ENCODE measurements at places on chromosomes 5 and 9.

DNA sequence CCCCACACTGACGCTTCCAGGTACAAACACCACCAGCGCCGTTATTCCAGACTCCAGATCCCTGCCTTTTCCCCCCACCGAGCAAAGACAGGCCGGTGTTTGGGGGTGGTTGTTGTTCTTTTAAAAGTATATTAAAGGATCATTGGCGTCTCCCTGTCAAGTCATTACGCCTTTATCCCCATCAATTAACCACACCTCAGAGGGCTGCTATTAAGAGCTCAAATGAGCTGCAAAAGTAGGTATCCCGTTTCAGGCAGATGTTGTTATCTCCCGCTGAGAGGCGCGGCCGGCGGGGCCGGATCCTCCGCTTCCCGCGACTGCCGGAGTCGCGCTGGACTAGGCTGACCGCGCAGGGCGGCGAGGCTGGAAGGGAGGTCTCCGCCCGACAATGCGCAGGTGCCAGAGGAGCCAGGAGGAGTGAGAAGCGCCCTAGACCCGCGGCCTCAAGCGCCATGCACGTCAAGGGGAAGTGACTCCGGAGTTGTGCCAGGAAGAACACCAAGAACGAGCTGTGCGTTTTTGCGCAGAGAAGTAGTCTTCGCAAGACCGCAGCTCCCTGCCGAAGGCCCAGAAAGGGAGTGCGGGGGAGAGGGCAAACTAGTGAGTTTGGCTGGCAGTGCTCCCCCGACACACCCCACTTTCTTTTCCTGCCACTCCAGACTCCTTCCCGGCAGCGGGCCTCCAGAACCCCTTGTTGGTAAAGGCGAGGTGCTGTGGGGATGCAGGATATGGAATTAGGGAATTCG lies 8.2 kb downstream of the NR2F1-AS1 start:
- DNase-seq: no peak

GRCh38 chr9:69081261-69081660 lies 45.7 kb downstream of the FXN start:
- no peak for DNase-seq

GRCh38 chr5:180815293-180815917 lies 12.8 kb upstream of the MGAT1 start:
- DNase-seq: no peak

- DNase-seq: no peak
These were observed 6.2 kb upstream of the SPINK4 start for GRCh38 chr9:33233626-33234342.

GRCh38 chr9:135785013-135785575 lies 83.1 kb downstream of the KCNT1 start:
- DNase-seq: no peak

- no peak for DNase-seq
These were observed 519.3 kb downstream of the ISL1 start for GRCh38 chr5:51902512-51902911.

DNA sequence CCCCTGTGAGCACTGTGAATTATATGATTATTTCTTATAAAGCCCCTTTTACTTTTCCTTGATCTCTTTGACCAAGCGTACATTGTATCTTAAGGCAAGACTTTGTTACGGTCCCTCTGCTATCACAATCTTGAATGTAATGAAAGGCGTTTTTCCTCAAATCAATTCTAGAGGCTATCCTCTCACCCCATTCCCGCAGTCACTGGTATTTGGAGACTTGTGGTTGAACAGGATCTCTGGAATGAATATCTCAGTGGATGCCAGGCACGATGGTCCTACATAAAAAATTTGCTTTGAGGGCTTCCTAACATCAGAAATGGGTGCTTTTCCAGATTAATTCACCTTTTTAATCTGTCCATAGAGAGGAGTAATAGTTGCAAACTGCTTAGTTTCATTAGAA lies 151.4 kb upstream of the PAPPA start:
- DNase-seq: no peak

DNA sequence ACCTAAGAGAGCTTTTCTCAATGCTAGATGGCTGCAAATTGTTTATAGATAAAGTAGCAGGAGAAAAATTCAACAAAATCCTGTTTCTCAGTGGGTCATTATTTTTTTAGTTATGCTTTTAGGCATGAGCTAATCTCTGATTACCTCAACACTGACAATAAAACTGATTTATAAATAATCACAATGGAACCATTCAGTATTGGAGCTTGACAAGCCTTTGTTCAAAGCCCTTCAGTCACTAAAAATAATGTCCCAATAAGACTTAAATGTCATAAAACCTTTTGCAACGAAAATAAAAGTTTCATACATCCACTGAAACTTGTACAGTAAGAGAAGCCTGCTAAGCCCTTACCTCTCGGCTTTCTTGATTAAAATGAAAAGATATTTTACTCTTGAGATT lies 27.2 kb downstream of the PTPDC1 start:
- DNase-seq: no peak
